Astrocyte of the spinal cord (primary cell): ENCODE measurements at places on chromosomes 16 and 17.

GRCh38 chr17:16456742-16457316 is 35.2 kb downstream of the LRRC75A start:
- no peak for DNase-seq

DNA sequence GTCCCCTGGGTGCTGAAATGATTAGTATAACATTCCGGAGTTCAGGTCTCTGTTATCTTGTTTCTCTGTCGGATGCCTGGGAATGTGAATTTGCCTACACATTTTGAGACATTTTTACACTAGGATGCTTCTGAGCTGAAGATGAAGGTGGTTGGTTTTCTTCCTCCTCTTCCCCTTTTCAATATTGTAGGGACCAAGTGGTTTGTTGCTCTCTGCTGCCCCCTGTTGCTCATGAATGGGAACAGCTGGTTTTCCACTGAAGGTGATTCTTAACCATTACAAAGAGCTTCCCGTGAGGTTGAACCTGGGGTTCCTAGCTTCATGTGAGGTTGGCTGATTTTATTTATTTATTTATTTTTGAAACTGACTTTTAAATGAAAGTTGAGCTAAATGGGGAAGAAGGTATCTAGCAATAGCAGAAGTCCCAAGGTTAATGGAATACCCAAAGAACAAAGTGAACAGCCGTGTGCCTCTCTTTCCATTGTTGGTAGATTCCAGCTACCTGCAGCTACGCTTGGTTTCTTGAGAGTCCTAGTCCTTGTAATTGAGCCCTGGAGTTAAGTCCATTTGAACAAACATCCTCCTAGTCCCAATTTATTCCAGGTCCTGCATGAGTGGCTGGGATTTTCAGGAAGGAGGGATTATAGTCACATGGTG is 983.9 kb upstream of the EEF2KMT start:
- peak; percentile 14 for DNase-seq

GRCh38 chr17:18327093-18327492 is 12.0 kb downstream of the SMCR8 start:
- DNase-seq, result no peak

GRCh38 chr16:56869513-56870275 is 4.7 kb downstream of the SLC12A3 start:
- no peak for DNase-seq

GRCh38 chr16:24088767-24089166 is 167.4 kb upstream of the CACNG3 start:
- no peak for DNase-seq

- no peak for DNase-seq
Measured at GRCh38 chr16:16063683-16064082, 114.3 kb downstream of the ABCC1 start.

DNA sequence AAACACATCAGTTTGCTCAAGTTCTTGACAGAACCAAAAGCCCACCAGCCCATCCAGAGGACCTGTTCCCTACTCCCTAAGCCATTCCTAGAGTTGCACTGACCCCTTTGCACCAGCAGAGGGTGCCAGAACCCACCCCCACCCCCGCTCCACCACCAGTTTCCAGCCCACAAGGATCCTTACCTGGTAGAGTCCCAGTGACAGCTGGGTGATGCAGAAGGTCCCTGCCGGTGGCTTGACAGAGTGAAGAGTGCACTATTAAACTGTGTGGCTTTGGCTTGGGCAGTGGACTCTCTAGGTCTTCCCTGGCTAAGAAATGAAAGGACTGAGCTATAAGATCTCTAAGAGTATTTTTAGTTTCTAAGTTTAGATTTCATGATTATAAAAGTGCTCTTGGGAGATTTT is 73.3 kb upstream of the MTMR4 start:
- DNase-seq, result peak; percentile 42

DNA sequence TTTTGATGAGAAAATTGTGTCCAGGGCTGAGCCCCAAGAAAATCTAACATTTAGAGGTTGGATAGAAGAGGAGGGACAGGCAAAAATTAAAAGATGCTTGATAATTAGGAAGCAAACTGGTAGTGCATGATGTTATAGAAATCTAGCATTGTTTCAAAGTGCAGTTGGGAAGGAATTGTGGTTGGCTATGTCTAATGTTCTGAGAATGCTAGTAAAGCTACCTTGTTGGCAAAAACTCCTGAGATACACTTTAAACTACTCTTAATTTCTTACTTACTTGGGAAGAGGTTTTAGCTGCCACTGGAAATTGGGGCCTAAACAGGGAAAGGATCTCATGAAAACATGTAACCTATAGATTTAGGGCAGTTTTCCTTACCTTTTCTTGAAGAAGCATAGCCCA is 48.3 kb downstream of the MAP2K4 start:
- DNase-seq, result peak; percentile 26

DNA sequence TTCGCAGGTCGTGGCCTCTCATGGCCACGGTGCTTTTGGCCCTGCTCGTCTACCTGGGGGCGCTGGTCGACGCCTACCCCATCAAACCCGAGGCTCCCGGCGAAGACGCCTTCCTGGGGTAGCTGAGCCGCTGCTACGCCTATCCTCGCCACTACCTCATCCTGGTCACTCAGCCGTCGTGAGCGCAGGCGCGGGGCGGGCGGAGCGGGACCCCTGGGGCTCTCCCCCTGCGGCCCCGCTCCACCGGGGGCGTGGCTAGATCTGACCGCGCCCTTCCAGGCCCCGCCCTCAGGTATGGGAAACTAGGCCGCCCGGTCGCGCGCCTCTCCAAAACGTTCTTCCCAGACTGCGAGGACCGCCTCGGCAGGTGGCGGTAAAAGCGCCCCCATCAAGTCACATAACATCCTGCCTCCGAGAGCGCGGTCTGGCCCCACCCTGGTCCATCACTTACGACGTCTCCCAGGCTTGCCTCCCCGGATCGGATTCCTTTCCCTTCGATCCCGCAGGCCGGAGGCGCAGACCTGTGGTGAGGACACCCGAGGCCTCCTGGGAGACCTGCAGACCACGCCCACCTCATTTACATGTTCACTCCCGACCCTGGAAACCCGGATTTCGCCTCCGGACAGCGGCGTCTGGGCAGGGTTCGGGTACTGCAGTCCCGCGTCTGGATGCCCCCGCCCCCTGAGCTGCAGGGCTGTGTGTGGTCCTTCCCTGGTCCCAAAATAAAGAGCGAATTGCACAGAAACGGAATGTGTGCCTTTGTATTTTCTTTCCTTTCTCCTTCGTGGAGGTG is 91.5 kb upstream of the TMEM97 start:
- DNase-seq, result peak; percentile 37

GRCh38 chr16:82628088-82628423 is 1.3 kb downstream of the CDH13 start:
- peak; percentile 31 for DNase-seq

- DNase-seq, result no peak
Measured at GRCh38 chr16:85798901-85799496, 345 bp downstream of the EMC8 start.

GRCh38 chr16:66491716-66492064 is 58.2 kb downstream of the TK2 start:
- DNase-seq, result no peak

DNA sequence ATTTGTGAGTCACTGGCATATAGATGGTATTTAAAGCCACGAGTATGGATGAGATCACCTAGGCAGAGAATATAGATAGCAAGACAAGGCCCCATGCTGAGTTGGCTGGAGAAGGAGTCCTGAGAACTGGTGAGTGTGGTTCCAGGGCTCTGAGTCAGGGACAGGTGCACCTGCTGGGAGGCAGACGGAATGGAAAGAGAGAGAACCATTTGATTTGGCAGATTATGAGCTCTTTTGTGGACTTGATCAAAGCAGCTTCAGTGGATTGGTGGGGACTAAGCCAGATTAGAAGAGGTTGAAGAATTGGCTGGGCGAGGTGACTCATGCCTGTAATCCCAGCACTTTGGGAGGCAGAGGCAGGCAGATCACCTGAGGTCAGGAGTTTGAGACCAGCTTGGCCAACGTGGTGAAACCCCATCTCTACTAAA is 4.3 kb upstream of the C16orf92 start:
- peak; percentile 31 for DNase-seq

GRCh38 chr16:49547448-49547847 is 173.8 kb downstream of the C16orf78 start:
- no peak for DNase-seq

DNA sequence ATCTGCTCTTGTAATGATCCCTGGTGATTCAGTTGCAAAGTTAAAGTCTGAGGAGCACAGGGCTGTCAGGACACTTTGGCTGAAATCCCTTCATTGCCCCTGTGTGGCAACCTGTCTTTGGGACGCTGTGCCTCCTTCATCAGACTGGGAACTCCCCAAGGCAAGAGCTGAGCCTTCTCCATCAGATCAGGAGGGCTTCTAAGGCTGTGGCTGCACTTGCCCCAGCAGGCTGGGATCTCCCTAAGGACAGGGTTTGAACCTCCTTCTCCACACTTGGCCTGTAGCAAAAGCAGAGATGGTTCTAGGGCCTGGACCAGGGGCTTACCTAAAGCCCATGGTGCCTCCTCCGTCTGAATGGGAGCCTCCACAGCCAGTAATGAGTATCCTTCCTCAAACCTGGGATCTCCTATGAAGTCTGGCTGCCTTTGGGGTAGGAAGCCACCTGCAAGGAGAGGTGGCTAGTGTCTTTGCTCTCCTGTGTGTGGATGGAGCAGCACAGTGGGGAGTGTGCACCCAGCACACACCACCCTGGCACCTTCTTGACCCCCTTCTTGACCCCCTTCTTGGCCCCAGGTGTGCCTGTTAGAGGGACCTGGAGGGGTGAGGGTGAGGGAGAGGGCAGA is 79.0 kb upstream of the NKD1 start:
- DNase-seq, result no peak

- DNase-seq, result peak; percentile 89
Measured at GRCh38 chr17:55161935-55162555, 102.7 kb upstream of the HLF start.

DNA sequence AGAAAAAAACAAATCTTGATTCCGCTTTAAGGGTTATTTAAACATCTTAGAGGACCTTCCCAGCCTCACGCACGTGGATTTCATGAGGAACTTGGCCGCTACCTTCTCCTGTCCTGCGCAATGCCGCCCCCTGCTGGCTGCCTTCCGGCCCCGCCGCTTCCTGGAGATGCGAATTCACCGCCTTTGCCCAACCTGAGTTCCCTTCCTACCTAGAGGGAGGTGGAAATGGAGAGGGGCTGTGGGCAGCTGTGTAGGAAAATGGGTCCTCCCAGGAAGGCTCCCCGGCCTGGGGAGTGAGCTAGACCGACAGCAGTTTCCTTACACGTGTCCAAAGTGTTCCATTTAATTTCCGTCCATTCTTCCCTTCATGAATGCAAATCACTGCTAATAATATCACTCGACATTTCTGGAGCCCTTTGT is 1.0 kb upstream of the ABCC12 start:
- DNase-seq, result peak; percentile 86

DNA sequence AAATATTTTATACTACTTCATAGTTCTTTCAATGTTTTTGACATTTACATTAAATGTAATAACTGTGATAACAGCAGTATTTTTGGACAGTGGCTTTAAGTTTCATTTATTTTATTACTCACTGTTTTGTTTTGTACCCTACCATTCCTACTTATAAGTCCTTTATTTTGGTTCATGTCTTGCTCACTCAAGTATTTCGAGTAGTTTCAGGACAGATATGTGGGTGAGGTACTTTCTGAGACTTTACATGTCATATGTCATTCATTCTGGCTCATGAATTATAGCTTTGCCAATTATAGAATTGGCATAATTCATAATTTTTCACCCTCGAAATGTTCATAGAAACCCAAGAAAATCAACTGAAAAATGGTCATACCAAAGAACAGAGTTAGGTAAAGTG is 44.4 kb downstream of the PIK3R5 start:
- no peak for DNase-seq

DNA sequence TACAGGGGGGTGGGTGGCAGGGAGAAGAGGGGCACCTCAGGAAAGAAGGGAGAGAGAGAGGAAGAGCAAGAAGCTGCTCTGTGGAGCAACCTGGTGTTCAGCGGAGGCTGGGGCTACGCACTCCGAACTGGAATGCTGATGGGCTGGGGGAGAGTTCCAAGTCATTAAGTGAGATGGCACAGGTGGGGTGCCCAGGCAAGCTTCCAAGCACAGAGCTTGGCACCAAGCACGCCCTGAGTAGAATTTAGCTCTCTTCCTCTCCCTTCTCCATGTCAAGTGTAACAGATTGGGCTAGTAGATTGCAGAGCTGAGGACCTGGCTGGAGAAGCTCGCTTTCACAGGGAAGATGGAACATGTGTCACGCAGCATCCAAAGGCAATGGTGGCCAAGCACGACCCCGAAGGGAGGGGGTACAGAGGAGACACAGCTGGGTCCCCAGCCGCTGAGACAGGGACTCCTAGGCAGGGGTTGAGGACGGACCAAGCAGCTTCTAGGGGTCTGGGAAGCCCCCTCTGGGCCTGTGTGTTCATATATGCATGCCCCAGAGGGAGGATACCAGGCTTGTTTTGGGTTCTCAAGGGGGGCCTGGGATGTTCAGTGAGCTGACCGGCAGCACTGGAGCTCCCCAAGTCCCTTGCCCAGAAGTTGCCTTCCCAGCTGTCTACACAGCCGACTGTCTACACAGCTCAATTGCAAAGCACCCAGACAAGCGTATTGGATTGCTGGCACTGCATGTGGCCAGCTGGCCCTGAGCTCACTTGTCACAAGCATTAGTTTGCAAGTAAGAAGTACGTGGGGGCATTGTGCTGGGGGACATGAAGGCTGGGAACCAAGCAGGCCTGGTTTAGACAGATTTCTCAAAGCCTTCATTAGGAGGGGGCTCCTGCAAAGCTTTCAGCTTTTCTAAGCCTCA is 247.8 kb downstream of the ENGASE start:
- DNase-seq, result no peak
